ENCODE measurements at places on chromosomes 1 and 21. TPM values are rescaled to one million over a fixed set of nuclear protein-coding genes. Genes with fewer than 3 reads are reported as not detected.

GRCh38 chr1:204241050-204241449, 27.3 kb upstream of the GOLT1A start:
- DNase-seq = no peak

- DNase-seq = no peak
These were observed 28.4 kb upstream of the NPPB start for GRCh38 chr1:11886986-11887665.

GRCh38 chr1:154190550-154190949, 1.4 kb downstream of the TPM3 start:
- no peak for DNase-seq

- DNase-seq = no peak
These were observed 166.4 kb downstream of the RUNX1 start for GRCh38 chr21:34882719-34883131.

OR2M2 gene
- total RNA-seq = not detected

CFHR3 gene
- 0.39 TPM for total RNA-seq

GRCh38 chr1:164662462-164662861, 103.5 kb downstream of the PBX1 start:
- DNase-seq = no peak

- DNase-seq = peak; percentile 65
These were observed 192.4 kb upstream of the CSF3R start for GRCh38 chr1:36675106-36675505.

LRRC53 gene
- not detected for total RNA-seq

LGR6 gene
- 0.35 TPM for total RNA-seq

GRCh38 chr1:5769146-5769545, 223.1 kb downstream of the NPHP4 start:
- DNase-seq = no peak

KPRP gene
- not detected for total RNA-seq

- no peak for DNase-seq
These were observed 101.4 kb downstream of the PLXNA2 start for GRCh38 chr1:208142590-208143382.

- no peak for DNase-seq
These were observed 14.9 kb upstream of the GNPAT start for GRCh38 chr1:231226156-231226555.

DNA sequence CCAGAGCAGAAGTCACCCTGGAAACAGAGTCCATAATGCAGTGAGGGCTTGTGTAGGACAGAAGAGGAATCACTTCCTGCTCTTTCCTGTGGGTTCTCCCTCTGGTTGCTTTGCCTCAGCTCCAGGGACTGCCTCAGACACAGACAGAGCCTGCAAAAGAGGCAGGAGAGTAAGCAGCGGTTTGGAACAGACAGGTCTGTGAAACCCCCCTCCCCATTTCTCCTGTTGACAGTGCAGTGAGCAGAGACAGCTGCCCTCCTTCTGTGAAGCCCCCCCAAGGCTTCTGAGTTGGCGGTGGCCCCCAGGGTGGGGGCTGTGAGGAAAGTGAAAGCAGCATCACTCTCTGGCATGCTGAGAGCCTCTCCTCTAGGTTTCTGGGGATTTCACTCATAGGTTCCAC, 53.0 kb downstream of the MAB21L3 start:
- DNase-seq = no peak

DNA sequence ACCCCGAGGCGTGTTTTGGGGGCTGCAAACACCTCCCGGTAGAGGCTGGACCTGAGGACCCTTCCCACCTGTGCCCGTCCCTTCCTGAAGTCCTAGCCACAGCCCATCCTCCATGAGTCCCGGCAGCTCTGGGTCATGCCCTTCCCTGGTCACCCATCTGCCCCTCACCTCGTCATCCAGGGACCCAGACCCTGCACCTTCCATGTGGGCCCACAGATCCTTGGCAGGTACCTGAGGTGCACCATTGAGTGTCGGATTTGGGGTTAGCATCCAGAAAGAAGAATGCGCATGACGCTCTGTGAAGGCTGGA, 6.8 kb downstream of the RNF187 start:
- peak; percentile 79 for DNase-seq

Measured in mesenteric fat pad (tissue), 1 donor.